SJCRH30 (cell line): ENCODE measurements at places on chromosomes 7 and 10. TPM values are rescaled to one million over a fixed set of nuclear protein-coding genes. Genes with fewer than 3 reads are reported as not detected.
A peak's percentile ranks its signal among the peaks of the same experiment; 100 is the strongest.

AKR1B15 gene
- total RNA-seq, result not detected in 2 replicates

FRMD4A gene
- 17.1 and 18.1 TPM in 2 replicates for total RNA-seq

HOXA5 gene
- 10.4 and 11.9 TPM in 2 replicates for total RNA-seq

COX19 gene
- 6.4 and 8.6 TPM in 2 replicates for total RNA-seq

GRCh38 chr7:46784732-46785131 lies 797.2 kb downstream of the TNS3 start:
- no peak overlapping the region for H3K27ac ChIP-seq
- H3K27me3 ChIP-seq, result no peaks in the 10 kb centered on the region
- no peaks in the 10 kb centered on the region for H3K36me3 ChIP-seq
- DNase-seq, result no peak

DNA sequence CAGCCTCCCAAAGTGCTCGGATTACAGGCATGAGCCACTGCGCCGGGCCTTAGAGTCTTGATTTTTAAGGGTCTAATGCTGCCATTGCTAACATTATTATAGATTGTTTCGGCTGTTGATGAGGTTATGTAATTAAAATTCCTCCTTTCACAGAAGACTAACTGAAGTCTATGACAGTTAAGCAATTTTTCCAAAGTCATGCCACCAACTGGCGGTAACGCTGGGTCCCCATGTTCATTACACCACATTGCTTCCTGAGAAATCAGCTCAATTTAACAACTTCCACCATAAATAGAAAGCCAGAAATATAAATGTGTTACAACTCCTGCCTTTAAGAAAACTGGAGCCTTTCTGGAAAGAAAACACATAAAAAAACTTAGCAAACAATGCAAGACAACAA lies 3.5 kb downstream of the ERLIN1 start:
- no peak for DNase-seq
- H3K36me3 ChIP-seq, result peaks cover 40% of the 10 kb centered on the region
- no peak overlapping the region for H3K27ac ChIP-seq
- H3K4me3 ChIP-seq, result no peak overlapping the region

- no peak overlapping the region for H3K4me3 ChIP-seq
- H3K4me1 ChIP-seq, result no peaks in the 10 kb centered on the region
- no peak overlapping the region for H3K27ac ChIP-seq
- DNase-seq, result peak; percentile 41
Observed at GRCh38 chr10:7872041-7872442, 53.7 kb downstream of the TAF3 start.

GRCh38 chr10:78299851-78300468 lies 266.3 kb downstream of the RPS24 start:
- no peaks in the 10 kb centered on the region for H3K4me1 ChIP-seq
- no peaks in the 10 kb centered on the region for H3K36me3 ChIP-seq
- no peak for DNase-seq
- no peaks in the 10 kb centered on the region for H3K27me3 ChIP-seq

DNA sequence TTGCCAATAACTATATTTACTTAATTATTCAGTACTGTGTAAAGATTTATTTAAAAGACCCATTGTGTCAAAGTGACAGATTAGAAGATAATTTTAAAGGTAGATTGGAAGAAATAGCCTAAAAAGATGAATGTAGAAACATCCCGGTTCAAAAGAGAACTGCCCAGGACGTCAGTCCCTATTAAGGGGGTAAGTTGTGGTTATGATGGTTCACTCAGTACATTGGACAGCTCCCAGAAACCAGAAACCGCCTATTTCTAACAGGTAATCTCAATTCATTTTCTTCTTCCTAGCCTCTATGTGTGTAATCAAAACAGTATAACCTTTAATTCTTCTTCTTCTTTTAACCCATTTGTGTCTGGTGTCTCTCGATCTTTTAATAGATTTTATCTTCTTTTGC lies 1.5 kb upstream of the FERD3L start:
- H3K27me3 ChIP-seq, result no peaks in the 10 kb centered on the region
- H3K4me3 ChIP-seq, result no peak overlapping the region
- H3K4me1 ChIP-seq, result no peaks in the 10 kb centered on the region
- peak; percentile 55 for DNase-seq
- no peak overlapping the region for H3K27ac ChIP-seq
